ENCODE measurements at places on chromosomes 2 and 18.
A peak's percentile ranks its signal among the peaks of the same experiment; 100 is the strongest.

DNA sequence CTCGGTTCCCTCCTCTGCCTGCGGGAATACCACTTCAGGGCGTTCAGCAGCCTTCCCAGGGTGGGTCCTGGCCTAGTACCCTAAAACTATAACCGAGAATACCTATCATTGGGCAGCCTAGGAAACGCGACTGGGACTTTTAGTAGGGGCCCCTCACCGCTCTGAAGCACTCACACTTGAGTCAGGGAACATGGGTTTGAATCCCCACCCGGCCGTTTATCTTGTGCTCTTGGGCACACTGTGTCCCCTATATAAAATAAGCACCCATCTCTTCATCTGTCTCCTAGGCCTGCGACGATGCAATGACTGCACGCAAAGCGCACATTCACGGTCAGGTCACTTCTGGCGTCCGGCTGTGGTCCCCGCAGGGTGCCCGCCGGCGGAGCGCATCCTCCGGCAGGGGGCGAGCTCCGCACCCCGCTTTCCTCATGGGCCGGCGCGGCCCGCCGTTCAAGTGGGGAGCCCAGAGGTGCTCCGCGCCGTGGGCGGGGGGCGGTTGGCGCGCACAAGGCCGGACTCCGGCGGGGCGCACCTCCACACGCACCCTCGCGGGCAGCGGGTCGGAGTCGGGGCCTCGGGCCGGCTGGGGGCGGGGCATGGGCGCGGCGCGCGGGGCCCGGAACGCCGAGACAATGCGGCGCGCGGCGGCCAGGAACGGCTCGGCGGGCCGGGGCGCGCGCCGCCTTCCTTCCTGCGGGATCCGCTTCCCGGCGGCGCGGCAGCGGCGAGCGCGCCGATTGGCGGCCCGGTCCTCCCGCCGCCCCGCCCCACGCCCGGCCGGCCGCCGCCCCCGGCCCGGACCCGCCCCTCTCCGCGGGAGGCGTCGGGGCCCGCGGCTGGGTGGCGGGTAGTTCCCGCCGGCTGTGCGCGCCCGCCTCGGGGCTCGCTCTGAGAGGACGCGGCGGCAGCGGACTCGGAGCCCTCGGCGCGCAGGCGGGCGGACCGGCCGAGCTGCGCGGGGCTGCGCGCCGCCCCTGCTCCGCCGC, at the start of gene ASAP2:
TSS of gene ASAP2 (plus strand) at position 850 of the 986 bp plus-strand sequence. CDS start 293 bp downstream, outside the sequence.
- peak; percentile 66 for DNase-seq

- DNase-seq, result no peak
Observed at GRCh38 chr2:238025741-238026360, 35.0 kb upstream of the SCLY start.

DNA sequence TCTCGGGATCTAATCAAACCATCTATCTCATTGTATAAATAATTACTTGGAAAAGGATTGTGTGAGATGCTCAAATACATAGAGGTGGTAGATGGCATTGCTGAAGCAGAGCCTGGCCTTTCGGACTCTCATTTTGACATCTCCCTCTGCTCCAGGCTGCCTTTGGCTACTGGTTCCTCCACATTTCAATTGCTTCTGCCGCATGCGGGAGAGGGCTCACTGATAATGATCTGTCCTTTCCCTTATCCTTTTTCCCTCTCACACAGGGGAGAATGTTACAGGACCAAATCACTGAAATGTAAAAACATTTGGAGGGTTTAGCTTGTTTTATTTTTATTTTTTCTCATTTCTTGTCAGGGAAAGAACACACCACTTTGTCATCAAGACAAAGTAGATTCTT, 380.6 kb upstream of the UBE2E3 start:
- no peak for DNase-seq

GRCh38 chr18:31489311-31489710, 8.7 kb upstream of the DSG2 start:
- no peak for DNase-seq

DNA sequence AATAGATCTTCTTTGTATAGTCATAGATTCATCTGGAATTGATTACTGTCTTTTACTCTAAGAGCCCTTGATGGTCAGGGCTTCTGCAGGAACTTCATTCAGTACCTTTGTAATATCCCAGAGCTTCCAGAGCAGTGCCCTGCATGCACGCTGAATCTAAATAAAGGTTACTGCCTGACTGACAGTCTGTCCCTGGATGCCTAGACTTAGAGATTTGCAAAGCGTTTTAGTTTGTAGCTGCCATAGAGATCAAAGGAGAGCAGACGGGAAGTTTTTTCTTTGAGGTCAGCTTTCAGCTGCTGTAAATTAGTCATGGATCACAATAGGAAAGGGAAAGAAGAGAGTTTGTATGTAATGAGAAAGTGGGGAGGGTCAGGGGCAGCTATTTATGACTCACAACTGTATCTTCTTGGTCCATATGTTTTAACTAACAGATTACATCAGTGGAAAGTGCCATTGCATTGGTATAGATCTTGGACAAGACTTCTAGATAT, 45.2 kb upstream of the NYAP2 start:
- DNase-seq, result no peak

- DNase-seq, result no peak
Observed at GRCh38 chr2:85647823-85648526, 20.0 kb downstream of the SFTPB start.

DNA sequence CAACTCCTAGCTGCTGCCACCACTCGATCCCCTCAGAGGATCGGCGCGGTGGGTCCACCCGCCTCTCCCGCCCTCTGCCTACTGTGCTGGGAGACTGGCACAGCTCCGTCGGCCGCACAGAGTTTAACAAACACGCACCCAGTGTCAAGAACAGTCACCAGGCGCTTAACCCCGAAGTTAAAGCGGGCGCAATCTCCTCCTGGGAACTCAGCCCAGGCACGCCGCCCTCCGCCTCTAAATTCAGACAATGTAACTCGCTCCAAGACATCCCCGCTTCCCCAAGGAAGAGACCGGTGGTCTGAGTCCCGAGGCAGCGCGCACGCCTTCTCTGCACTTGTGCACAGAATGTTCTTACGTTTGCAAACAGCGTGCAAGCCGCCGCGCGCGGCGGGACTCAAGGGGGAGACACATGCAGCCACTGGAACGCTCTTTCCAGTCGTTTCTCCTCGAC, 533 bp downstream of the CXCR4 start:
- peak; percentile 45 for DNase-seq

- no peak for DNase-seq
Observed at GRCh38 chr18:67954594-67954993, 438.1 kb upstream of the DSEL start.

DNA sequence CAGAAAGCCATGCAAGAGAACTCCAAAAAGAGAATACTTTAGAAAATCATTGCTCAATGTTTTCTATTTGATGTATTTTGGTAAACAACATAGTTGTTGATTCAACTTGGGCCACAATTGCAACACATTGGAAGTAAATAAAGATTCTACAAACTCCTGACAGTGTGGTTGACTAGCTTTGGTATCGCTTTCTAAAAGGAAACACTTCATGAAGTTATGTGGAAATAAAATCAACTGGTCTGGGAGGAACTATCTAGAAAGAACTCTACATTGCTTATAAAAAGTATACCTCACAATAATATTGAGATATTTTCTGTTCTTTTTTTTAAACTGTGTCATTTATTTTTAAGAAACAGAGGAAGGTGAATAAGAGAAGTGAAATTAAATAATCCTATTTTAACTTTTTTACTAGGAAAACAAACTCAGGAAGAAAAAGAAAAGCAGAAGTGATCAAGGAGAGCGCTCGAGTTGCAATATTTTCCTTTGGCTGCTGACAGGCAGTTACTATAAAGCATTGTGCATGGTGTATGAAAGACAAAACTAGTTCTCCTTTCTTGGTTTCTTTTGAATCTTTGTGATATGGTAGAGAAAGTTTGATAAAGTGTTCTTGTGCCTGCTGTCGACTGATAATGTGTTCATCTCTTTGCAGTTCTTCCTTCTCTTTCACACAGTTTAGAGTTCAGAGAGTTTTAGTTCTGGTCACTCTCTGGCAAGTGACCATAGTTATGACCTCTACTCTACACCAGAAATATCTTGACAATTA, 3.0 kb downstream of the DHRS9 start:
- DNase-seq, result no peak

DNA sequence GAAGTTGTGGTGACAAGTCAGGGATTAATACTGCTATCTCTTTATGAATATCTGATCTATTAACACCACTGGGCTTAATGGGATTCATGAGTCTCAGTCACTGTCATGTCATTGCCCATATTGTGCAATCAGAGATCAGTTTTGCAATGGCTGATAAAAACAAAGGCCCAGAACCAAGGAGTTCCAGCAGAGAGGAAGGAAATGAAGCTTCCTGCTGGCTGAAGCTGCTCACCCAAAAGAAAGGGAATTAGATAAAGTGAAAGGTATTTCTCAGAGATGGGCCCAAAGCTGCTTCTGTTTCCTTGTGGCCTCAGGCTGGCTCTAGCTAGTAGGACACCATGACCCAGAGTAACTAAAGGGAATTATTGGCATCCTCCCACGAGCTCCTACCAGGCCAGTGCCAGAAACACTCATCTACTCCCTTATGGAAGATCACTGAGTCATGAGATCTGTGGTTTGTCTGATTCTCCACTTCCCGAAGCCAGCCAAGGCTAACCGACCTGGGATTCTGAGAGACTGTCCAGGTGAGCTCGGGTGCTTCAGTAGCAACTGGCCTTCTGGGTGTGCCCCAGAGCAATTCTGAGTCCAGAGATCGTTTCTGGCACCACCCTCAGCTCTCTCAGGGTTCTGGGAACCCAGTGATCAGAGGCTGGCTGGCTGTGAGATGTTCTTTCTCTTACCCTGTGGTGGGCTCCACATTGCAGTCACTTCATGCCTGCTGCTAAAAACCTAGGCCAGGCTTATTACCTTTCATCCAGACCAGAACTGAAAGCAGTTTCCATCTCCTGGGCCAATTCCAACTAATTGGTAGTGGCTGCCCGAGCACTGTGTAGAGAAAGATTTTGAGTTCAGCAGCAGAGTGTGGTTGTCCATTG, 129.5 kb upstream of the PELI1 start:
- DNase-seq, result no peak

GRCh38 chr18:64208516-64208915, 59.6 kb upstream of the LINC00305 start:
- no peak for DNase-seq

DNA sequence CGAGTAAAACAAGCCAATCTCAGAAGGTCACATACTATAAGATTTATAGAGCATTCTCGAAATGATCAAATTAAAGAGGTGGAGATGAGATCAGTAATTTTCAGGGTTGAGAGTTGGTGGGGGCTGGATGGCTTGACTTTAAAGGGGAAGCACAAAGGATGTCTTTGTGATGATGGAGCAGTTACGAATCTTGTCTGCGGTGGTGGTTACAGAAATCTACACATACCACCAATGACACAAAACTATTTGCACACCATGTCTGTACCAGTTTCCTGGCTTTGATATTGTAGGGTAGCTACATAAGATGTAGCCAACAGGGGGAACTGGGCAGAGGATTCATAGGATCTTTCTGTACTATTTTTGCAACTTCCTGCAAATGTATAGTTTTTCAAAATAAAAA, 190.6 kb upstream of the SMIM21 start:
- no peak for DNase-seq

DNA sequence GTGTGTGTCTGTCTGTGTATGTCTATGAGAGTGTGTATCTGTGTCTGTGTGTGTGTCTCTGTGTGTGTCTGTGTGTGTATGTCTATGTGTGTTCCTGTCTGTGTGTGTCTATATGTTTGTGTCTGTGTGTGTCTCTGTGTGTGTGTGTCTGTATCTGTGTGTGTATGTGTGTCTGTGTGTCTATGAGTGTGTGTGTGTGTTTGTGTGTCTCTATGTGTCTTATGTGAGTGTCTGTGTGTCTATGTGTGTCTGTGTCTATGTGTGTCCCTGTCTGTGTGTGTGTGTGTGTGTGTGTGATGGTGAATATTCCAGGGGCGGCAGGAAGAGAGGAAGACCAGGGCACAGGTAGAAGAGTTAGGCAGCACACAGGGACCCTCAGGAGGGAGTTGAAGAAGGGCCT, 173.2 kb downstream of the MYCN start:
- DNase-seq, result no peak

DNA sequence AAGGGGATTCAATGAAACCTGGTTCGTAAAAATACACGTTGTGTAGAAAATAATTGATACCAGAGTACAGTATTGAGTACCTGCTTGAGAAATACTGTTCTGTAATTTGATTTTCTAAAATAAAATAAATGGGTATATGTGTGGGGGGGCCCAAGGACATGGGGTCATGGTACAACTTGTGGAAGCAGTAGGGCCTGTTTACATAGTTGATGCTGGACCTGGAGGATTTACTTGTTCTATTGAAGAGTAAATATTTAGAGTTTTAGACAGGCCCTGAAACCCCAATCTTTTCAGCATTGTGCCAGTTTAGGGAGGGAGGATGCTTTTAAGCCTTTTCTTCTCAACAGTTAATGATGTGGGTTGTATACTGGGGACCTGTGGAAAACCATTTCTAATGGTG, 11.7 kb downstream of the CERS6 start:
- DNase-seq, result no peak

DNA sequence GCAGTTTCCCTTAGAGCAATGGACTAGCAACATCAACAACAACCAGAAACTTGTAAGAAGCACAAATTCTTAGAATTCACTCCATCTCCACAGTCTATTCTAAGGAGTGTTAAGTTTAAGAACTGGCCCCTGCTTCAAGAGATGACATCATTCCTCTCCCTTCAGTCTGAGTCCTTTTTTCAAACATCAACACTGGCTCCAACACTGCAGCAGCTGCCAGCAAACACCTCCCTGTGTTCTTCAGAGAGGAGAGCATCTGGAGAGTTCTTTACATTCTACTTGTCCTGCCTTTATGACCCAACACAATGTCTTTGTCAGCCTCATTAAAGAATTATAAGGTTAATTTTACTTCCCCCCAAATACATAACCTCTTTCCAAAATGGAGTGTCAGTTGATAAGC, 122.3 kb downstream of the HNMT start:
- peak; percentile 49 for DNase-seq

GRCh38 chr18:28584731-28585130, 407.8 kb upstream of the CDH2 start:
- DNase-seq, result no peak

All from muscle of arm (tissue), 14 donors.